Hindlimb muscle (tissue), 1 donor: ENCODE measurements at places on chromosomes 2 and 18. TPM values are rescaled to one million over a fixed set of nuclear protein-coding genes. Genes with fewer than 3 reads are reported as not detected.

DNA sequence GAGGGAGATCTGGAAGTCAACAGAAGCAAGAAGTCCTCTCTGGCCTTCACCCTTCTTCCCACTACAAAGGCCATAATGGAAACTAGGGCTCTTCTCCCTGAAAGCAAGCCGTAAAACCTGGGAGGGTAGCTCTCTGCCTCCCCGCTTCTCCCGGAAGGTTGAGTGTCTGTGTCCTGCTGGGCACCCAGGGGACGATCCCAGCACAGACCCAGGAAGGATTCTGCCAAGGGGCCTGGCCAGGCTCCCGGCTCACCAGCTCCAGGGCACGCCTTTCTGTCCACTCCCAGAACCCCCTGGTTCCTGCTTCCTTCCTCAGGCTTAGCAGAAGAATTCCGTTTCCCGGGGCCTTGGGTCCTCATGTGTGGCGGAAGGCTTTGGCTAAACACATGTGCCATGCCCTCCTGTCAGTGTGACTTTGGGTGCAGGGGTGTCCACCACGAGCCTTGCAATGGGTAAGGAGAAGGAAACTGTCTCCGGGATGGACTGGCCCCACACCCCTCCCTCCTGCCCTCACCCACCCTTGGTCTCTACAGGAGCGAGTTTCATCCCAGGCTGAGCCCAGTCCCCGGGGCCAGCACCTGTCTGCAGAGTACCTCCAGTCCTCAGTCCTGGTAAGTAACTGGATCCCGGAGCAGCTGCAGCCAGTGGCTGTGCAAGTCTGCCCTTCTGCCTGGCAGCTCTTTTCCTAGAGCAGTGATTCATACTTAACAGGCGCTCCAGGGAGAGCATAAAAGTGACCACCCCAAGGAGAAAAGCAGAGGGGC is 135.8 kb downstream of the TPO start:
- DNase-seq: no peak

Gene TSPYL6
- not detected for polyA plus RNA-seq

GRCh38 chr2:177771191-177771590 is 301.4 kb downstream of the PDE11A start:
- DNase-seq: no peak

DNA sequence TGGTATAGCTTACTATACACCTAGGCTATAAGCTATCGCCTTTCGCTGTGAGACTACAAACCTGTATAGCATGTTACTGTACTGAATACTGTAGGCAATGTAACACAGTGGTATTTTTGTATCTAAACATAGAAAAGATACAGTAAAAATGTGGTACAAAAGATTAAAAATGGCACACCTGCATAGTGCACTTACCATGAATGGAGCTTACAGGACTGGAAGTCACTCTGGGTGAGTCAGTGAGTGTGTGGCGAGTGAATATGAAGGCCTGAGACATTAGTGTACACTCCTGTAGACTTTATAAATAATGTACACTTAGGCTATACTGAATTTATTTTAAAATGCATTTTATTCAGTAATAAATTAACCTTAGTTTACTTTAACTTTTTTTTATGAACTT is 258.2 kb upstream of the SP5 start:
- no peak for DNase-seq

DNA sequence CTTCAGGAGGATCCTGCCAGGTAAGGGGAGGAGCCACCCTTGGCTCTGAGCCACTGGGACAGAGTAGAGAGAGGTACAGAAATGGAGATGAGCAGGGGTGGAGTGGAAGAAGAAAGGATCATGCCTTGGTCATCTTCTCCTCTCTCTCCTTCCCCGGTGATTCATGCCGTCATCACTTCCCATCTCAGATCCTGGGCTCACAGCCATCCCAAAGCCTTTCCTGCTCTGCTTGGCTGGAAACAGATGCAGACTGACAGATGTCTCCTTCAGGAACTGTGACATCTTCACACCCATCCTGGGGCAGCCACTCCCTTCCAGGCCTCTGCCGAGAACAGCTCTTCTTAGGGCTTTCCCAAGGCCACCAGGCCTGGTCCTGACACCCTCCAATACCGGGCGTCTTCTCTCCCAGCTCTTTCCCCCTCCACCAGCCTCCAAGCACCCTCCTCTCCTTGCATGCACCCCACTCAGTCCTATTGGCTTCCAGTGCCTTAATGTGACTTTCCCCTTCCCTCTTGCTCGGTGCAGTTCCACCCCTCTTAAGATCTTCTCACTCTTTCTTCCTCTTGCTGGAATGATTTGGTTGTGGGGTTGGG is 58.3 kb upstream of the TNP1 start:
- DNase-seq: peak; percentile 35

DNA sequence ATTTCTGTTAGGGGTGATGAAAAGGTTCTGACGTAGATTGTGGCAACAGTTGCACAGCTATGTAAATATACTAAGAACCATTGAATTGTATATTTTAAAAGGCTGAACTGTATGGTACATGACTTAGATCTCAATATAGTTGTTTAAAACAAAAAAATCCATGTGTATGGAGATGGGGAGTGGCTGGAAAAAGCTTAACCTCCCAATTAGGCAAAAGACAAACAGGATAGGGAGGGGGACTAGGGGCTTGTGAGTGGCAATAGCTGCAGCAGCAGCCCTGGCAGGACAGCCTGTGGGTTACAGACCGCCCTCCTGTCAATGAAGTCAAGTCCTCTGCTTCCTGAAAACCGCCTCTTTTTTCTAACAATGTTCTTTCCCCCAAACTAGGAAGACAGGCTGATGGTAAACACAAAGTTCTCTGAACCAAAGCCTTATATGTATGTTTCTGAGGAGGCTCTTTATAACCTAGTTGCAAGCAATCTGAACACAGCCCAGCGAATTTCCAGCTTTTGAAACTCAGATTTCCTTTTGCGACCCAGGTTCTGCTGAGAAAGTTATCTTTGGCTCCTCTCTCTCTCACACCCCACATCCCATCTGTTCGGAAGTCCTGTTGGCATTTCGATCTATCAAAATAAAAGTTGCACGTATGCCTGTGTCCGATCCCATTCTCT is 10.3 kb downstream of the ATP8B1 start:
- DNase-seq: no peak

Gene TMEM182
- 189 TPM for polyA plus RNA-seq

GRCh38 chr2:100660851-100661584 is 98.2 kb downstream of the PDCL3 start:
- no peak for DNase-seq
